ENCODE measurements at places on chromosomes 6 and 20.

- DNase-seq = peak; percentile 47
These were observed 4.8 kb upstream of the PRPH2 start for GRCh38 chr6:42727087-42727611.

GRCh38 chr6:54255886-54256285 is 52.4 kb upstream of the TINAG start:
- no peak for DNase-seq

DNA sequence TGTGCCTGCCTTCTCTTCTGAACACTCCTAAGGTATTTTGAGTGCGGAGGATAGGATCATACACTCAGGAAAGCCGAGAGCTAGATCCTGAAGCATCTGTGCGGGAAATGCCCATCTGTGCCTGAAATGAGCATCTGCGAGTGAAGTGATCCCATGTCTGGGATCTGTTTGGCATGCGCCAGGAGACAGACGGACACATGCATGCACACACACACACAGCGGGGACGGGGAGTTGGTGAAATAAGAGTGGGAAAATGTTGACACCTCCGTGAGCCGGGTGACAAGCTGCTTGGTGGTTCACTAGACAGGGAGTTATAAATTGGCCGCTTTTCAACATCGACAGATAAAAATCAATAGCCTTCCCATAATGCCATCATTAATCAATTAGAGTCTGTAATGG is 13.8 kb downstream of the SYNJ2 start:
- no peak for DNase-seq

GRCh38 chr20:5971203-5971602 is 20.8 kb downstream of the MCM8 start:
- no peak for DNase-seq

GRCh38 chr20:52270696-52271095 is 79.1 kb upstream of the ZFP64 start:
- no peak for DNase-seq

DNA sequence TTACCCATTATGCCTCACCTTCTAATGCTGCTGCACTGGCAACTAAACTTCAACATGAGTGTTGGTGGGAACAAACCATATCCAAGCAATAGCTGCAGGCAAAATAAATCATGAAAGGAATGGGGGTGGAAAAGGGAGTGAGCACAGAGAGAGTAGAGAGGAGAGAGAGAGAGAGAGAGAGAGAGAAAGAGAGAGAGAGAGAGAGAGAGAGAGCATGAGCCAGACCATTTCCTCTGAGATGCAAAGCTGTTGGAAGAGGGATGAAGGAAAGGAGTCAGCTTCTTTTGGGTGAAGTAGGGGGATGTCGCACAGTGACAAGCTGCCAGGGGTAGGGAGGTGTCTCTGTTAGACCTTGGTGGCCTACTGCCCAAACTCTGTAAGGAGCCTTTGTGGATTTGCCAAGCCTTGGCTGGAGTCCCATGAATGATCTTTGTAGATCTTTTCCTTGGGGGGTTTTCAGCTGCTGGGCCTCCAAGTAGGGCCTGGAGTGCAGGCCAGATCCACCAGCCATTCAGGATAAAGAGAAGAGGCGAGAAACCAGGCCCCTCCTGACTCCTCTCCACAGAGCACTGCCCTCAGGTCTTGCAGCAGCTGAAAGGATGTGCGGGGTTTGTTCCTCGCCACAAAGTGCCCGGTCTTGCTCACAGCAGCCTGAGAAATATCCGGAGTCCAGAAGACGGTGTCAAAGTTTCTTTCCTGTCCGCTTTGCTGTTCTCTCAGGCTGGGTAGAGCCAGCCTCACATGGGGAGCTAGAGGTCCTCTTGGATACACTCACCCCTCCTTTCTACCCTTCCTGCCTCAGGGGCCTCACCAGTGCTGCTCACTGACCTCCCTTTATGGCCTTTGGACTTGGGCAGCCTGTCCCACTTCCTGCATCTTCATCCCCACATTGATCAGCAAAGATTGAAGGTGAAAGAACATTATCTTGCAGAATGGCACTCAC is 17.8 kb downstream of the BTBD3 start:
- DNase-seq = no peak

DNA sequence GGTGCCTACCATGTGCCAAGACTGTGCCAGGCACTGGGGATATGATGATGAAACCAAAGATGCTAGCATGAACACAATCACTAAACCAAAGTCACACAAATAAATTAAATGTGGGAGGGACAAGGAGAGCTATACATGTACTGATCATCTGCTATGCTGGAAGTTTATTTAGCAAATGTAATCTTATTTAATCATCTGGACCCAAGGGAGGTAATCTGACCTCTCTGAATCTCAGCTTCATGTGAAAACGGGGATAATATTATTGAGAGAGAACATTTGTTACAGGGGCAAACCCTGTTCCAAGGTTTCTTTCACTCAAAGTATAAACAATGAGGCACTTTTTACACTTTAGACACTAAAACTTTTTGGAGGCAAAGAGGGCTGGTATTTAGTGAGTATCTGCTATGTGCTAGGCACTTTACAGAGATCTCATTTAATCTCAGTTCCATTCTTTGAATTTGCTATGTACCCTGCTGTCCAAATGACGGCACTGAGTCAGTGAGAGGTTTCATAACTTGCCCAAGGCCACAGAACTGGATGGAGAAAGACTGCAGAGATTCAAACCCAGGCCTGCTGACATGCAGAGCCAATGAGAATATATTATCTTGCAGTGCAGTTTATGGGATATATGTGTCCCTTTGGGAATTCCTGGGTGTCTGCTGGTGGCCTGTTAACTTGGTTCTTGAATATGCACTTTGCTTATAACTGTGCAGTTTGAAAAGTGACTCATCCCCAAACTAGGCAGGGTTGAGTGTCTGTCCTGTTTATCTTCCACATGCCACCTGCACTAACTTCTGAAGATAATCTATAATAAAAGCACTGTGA is 3.3 kb upstream of the ASXL1 start:
- no peak for DNase-seq

- no peak for DNase-seq
These were observed 531.9 kb upstream of the MAN1A1 start for GRCh38 chr6:119881416-119881815.

DNA sequence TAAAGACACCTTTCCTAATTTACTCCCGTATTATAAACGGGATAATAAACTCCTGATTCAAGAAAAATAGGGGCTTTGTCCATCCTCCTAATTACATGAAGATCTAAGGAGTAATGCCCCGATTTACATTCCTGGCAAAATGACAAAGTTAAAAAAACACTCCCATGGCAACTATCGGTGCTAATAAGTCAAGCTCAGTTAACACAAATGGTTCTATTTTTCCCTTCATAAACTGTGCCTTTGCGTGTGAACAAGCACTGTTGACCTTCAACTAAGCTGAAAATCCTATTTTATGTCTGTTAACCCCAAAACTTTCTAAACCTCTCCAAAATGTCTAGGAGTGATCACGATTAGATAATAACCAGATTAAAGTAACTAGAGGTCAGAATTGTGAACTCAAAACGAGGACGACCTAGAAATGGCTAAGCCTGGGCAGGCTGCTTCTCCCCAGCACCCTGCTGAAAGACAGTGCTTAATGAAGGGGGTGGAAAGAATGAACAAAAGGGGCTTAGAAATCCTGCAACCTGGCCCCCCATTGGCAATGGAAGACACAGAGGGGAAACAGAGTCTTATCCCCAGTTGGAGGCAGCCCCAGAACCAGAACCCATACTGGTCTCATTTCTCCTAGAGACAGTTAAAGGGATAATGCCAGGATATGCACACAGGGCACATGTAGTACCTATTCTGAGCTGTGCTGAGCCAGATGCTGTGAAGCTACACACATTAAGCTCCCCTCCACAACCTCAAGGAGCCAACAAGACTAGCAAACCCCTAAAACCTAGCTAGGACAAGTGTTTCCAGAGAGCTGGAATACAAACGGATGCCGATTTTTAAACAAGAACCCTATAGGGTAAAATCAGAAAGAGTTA is 23.0 kb downstream of the SLC23A2 start:
- no peak for DNase-seq

DNA sequence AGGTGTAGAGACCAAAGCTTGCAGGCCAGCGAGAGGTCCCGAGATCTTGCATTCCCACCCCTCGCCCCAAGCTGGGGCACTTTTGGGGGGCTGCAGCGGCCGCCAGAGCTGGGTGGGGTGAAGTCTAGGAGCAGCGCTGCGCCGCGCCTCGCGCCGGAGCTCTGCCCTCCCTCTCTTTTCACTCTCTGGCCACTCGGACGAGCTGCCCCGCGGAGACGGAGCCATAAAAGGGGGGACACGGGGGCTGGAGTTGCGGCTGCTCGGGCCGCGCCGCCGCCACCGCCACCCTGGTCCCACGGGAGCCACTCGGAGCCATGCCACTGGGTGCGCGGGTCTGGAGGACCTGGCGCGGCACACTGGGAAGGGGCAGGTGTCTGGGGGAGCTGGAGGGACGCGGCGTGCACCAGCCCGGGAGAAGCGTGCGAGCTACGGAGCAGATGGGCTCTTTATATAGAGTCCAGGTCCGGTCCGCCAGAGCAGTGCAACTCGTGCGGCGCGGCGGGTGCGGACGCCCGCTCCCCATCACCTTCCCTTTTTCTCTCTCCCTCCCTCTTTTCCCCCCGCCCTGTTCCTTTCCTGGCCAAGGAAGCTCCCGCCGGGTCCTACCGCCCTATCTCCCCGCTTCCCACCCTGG is 687 bp upstream of the HTR1B start:
- DNase-seq = no peak

- DNase-seq = no peak
These were observed 132.4 kb upstream of the SYNDIG1 start for GRCh38 chr20:24337069-24337468.

DNA sequence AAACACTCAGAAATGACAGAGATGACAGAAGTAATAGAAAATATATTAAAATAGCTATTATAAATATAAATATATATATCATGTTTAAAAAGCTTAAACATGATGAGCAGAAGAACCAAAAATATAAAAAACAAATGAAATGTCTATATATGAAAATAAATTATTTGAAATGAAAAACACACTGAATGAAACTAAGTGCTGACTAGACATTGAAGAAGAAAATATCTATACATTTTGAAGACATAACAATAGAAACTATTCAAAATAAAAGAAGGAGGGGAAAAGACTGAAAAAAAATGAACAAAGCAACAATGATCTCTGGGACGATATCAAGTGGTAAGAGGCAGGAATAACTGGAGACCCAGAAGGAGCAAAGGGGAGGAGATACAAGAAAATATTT is 76.8 kb downstream of the RNASET2 start:
- no peak for DNase-seq

GRCh38 chr6:19472153-19472552 is 365.0 kb upstream of the ID4 start:
- DNase-seq = no peak

DNA sequence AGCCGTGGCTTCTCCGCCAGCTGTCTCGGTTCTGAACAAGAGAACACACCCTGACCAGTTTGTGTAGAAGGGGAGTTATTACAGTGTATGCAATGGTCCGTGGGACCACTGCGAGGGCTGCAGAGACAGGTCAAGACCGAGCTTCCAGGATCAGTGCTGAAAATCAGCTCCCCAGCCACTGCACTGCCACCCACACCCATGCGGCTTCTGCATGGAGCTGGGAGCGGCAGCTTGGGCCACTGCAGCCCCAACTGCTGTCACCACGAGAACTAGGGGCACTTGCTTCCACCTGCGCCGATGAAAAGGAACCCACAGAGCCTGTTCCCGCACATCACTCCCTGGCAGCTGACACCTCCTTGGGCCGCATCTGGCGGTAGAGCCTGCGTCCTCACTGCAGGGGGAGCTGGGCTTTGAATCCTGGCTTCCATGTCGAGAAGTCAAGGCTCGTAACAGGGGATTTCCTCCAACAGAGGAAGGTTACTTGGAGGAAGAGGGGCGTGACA is 56.2 kb downstream of the TMEM242 start:
- no peak for DNase-seq

- no peak for DNase-seq
These were observed 44.8 kb upstream of the EMILIN3 start for GRCh38 chr20:41411391-41411847.

GRCh38 chr6:45094831-45095230 is 233.3 kb upstream of the RUNX2 start:
- no peak for DNase-seq

DNA sequence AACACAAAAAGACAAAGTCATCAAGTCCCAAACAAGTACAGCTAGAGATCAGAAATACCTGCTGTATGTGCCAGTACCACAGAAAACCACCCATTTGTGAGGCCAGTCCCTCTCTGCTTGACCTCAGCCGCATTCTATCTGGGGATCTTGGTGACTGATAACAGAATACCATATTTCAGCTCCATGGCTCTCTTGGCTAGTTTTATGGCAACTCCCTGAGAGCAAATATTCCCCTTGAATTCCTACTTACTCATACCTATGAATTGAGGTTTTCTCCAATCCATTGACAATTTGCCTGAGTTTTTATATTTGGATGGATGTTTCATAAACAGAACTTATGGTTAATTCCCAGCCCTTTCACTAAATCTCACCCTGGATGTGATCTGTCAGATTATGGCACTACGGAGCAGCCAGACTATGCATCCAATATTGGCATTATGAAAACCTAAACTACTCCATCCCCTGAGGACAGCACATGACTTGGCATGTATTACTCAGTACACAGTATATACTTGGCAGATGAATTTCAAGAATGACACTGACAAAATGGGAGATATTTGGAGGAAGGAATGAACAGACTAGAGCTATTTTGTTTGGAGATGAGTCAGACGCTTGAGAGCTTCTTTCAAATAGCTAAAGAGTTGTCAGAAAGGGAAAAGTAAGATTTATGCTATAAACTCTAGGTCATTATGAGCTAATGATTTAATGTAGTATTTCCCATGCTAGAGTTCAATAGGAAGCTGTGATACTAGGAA is 95.7 kb downstream of the PRDM1 start:
- DNase-seq = no peak

GRCh38 chr6:33171880-33172687 is 20.2 kb downstream of the COL11A2 start:
- DNase-seq = no peak

DNA sequence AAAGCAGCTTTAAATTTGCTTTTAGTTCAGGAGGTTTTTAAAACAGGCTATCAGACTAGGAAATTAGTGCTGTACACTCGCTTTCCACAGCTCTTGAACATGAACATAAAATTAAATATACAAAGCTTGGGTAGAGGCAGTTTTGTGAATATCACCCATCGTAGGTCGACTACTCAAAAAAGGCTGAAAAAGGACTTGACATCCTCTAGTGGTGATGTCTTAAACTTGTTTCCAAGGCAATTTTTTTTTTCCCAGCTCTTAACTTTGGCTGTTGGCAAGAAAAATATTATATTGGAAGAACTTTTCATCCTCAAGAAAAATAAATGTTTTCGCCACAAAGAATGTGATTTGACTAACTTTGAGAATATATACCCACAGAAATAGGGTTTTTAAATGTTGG is 2.9 kb downstream of the MAP7 start:
- DNase-seq = no peak

GRCh38 chr6:141758430-141758829 is 374.3 kb upstream of the GJE1 start:
- no peak for DNase-seq

- DNase-seq = no peak
These were observed 171.1 kb downstream of the MCHR2 start for GRCh38 chr6:99822741-99823512.
